HL-60 (cell line): ENCODE measurements at places on chromosomes 7 and 10.

GRCh38 chr10:132588301-132589013 lies 50.9 kb downstream of the INPP5A start:
- DNase-seq: peak; percentile 97

DNA sequence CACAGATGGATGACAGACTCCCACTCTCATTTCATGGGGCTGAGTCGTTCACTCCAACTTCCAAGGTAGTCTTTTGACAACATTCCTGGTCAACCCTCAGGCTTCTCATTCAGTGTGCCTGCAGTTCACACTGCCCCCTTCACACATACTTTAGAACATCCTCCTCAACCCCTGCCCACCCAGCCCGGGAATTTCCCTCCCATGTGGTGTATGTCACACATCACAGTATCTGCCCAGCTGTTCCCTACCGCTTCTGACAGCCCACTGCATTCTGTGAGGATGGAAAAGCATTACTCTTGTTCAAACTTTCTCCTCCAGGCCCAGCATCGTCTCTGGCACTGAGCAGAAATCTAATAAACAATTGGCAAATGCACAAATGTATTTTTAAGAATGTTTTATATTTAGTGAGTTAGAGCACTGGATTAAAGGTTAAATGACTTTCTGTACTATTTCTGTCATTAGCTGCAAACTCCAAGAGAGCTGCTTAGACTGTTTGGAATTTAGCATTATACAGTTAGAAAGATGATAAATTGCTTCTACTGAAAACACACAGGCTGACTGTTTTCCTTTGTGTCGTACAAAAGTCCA lies 110.4 kb downstream of the SFMBT2 start:
- DNase-seq: no peak

DNA sequence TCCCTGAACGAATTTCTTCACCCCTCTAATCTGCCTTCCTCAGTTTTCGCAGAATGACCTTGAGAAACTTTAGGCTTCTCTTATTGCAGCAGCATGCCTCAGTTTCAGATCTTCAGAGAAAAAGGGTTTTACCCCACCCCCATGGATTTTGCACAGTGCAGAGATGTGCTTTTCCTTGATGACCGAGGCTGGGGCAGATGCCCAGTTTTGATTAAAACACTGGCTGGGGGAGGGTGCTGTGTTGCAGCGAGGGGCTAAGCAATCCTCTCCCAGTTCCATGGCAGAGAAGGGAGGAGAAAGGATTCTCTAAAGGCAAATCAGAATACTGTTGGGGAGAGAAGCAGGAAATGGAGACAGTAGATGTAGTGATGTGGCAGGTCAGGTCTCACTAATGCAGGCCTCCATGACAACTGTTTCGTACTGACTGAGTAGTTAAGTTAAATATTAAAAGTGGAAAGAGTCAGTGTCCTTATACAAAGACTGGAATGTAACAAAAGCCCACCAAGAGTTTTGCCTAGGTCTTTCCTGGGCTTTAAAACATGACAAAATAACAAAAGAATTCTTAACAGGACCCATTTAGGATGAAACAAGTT lies 50.8 kb upstream of the PDZD8 start:
- DNase-seq: no peak

GRCh38 chr7:137934941-137935883 lies 66.7 kb downstream of the CREB3L2 start:
- DNase-seq: no peak

GRCh38 chr10:98006266-98006665 lies 24.2 kb downstream of the CRTAC1 start:
- DNase-seq: no peak

GRCh38 chr10:79320820-79321493 lies 26.3 kb upstream of the PPIF start:
- DNase-seq: peak; percentile 63

- no peak for DNase-seq
Measured at GRCh38 chr10:3784510-3785250, at the start of gene KLF6. KLF6 (minus strand) TSS chr10:3785209; CDS start chr10:3785014, 195 bp downstream.

GRCh38 chr10:68385740-68386139 lies 21.3 kb downstream of the RUFY2 start:
- DNase-seq: no peak

GRCh38 chr10:49598164-49598856 lies 11.8 kb upstream of the SLC18A3 start:
- no peak for DNase-seq

DNA sequence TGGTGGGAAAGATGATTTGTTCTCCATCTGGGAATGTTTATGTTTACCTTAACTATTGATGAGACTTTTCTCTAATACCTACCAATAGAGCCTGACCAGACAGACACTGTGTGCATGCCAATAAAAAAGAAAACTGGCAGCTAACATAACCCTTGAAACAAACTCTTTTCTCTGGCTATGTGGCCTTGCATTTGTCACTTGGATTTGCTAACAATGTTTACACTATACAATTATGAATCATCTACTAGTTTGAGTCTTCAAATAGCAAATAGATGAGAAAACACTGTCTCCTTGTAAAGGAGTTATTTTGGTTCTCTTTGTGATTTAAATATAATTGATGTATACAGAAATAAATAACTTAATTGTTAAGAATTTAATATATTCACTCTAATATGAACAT lies 273.1 kb downstream of the SEMA3D start:
- DNase-seq: no peak

GRCh38 chr7:40437936-40438634 lies 303.3 kb downstream of the SUGCT start:
- no peak for DNase-seq

DNA sequence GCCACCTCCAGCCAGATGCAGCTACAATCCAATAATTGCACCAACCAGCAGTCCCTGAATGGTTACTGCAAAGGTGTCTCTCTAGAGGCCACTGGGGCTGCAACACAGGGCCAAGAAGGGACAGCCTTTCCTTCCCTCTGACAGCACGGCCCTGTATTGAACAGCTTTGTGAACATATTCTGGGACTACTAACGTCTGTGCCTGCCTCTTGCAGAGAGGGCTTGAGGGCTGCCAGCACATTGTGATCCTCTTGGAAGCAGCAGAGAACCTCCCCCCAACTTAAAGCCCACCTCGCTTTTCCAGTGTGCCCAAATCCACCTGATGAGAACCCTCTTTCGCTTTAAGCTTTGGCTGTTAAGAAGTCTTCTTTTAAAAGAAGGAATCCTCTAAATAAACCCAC lies 415.9 kb downstream of the RPS24 start:
- DNase-seq: no peak

DNA sequence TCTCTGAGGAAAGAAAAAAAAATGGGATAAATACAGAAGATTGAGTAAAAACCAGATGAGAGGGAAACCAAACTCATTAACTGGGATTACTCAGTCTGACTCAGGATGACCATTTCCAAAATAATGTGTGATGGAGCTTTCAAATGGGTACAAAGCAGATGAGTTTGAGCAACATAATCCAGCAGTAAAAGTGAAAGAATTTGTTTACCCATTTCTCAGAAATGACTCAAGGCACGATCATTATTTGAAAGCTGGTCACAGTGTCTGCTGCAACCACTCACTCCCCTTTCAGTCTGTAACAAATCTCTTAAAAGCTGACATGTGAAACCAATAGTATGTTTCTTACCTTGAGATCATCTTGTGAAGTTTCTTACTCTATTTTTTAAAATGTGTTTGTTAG lies 104.7 kb upstream of the KLF14 start:
- no peak for DNase-seq

DNA sequence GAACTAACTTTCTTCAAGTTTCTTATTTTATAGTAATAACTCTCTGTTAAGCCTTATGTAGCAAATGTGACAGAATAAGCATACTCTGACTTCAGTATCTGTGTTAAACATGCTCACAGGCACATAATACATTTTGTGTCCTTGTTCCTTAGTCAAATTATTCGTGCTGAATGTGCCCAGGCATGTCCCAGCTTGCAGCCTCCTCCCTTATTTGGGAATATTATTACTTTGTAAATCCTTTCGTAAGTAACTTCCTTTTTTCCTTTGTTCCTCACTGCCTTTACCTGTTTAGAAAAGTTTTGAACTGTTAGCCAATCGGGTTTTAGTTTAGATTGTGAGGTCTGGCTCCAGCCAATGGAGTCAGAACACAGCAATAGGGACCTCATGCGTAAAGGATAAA lies 46.9 kb downstream of the GALNT11 start:
- DNase-seq: no peak

DNA sequence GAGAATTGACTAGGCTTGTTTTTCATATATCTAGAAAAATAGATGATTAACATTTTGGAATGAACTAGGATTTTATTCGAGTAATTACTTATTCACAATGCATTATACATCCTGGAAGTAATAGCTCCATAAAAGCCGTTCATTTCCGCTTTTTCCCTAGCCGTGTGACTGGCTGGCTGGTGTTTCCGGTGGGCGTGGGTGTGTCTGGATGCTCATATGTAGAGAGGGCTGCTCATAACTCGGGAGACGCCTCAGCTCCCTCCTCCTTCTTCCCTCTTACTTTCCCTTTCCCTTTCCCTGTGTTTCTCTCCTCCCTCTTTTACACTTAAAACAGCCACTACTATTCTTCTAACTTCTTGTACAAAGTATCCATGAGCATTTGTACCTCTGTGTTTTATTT lies 187.7 kb upstream of the VSTM2A start:
- no peak for DNase-seq

DNA sequence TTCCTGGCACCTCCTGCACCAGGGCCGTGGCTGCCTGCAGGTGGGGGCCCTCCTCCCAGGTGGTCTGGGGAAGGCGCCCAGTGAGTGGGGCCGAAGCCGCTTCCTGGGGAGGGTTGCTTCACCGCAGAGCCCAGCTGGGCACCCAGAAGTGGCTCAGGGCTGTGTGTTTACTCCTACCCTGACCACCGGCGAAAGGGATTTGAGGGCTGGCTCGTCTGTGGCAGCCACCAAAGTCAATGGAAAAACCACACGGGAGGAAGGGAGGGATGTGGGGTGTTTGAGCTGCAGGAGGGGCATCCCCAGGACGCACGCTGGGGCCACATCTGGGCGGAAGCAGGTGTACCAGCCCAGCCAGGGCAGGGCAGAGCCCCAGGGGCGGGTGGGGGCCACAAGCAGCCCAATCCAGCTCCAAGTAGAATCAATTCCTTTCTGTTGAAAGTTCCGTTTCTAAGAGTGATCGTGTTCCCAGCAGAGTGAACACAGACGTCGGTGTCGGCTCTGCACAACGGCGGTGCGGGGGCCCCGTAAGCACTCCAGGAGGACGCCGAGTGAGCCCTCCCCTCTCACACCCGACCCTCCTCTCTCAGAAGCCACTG lies 69.9 kb downstream of the FOXL3 start:
- DNase-seq: no peak

DNA sequence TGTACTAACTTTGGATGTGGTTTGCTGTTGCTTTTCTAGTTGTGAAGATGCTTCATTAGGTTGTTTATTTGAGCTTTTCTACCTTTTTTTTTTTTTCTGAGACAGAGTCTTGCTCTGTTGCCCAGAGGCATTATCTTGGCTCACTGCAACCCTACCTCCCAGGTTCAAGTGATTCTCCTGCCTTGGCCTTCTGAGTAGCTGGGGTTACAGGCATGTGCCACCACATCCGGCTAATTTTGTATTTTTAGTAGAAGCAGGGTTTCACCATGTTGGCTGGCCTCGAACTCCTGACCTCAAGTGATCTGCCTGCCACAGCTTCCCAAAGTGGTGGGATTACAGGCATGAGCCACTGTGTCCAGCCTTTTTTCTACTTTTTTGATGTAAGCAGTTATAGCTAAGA lies 93.7 kb downstream of the ADAM22 start:
- DNase-seq: no peak

GRCh38 chr7:88071994-88072714 lies 138.1 kb downstream of the ADAM22 start:
- DNase-seq: no peak
